Activated CD4-positive, CD25-positive, alpha-beta regulatory T cell (primary cell): ENCODE measurements at places on chromosomes 2 and 18.

- DNase-seq, result no peak
Measured at GRCh38 chr2:1997409-1997808, 253.1 kb upstream of the PXDN start.

- DNase-seq, result peak; percentile 3
Measured at GRCh38 chr18:63949068-63949737, at the start of gene HMSD. Gene HMSD, plus strand, starts transcription at chr18:63949301. Its CDS starts 4,155 bp downstream, at chr18:63953456.

- DNase-seq, result no peak
Measured at GRCh38 chr18:379681-380330, 112.0 kb upstream of the THOC1 start.

DNA sequence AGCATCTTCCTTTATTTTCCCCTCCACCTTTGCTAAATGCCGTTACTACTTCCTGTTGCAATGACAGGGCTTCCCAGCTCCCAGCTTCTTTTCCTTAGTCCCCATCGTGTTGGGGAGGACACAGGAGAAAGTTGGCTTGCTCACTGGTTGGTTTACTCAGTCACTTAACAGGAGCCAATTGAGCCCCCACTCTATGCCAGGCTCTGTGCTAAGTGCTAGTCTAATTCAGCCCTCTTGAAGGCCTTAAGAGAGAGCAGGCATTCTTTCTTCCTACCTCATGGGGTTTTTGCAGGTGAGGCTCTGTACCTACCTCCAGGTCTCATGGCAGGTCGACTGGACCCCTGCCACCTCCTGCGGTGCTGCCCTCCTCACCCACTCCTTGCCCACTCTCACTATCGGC is 20.1 kb downstream of the TANC1 start:
- DNase-seq, result no peak

DNA sequence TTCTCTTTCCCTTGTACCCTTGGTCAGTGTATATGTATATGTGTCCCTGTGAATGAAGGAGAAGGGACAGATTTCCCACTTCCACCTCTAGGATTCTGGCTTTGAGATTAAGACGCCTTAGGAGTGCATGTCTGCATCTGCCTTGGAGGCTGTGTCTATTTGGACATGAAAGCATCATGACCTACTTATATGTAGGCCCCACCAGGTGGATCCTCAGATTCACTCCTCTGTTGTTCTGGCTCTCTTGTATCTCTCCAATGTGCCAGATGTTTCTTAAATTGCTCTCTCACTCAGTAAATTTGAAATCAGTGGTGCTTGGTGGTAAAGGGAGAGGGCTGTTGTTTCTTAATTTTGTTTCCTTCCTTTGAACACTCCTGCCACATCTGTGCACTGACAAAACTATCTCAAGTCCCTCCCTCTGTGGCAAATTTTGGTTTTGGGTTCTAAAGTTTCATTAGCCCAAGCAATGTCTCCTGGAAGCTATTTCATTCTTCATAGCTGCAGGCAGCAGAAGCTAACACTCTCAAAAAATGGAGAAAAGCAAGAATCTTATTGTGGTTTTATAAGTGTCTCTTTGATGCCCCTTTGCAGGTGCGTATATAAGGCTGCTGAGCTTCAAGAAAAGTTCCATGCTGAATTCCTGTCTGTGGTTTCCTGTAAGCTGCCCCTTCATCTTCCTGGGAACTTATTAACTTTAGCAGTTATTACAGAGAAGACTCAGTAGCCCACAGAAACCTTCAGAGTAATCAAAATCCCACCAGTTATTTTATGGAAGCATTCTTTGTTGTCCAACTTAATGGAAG is 179.7 kb upstream of the SETBP1 start:
- DNase-seq, result no peak

DNA sequence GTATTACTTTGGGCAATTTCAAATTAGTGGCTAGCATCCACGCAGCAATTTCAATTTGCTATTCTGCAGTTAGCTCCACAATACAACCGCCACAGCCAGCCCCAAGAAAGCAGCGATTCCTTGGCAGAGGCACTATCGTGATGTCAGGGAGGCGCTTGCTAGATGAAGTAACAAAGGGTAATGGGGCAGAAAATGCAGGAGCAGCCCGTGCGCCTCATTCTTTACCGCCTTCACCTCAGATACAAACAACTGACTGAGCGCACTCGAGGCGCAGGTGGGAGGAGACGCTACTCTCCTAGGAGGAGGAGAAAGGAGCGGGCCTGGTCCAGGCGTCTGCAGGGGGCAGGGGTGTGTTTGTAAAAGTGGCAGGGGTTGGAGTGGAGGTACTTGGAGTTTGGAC is 76.9 kb upstream of the ASB18 start:
- no peak for DNase-seq

GRCh38 chr2:160703648-160704585 is 210.3 kb upstream of the RBMS1 start:
- no peak for DNase-seq

GRCh38 chr2:46114996-46115395 is 182.2 kb upstream of the EPAS1 start:
- DNase-seq, result no peak

DNA sequence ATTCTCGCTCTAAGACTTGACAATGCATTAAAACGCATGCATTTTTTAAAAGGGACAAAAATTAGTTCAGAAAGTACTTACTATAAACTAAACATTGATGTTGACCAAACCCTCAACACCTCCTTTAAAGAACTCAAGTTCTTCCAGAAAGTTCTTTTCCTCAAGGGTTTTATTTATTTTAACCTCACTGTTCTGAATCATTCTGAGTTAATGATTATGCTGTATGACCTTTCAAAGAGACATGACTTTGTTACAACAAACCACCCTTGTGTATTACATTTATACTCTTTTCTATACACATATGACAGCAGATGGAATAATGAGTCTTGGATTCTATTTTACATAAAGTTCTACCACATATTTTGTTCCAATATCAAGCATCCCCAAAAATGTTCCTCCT is 139.8 kb upstream of the CCDC150 start:
- DNase-seq, result no peak

DNA sequence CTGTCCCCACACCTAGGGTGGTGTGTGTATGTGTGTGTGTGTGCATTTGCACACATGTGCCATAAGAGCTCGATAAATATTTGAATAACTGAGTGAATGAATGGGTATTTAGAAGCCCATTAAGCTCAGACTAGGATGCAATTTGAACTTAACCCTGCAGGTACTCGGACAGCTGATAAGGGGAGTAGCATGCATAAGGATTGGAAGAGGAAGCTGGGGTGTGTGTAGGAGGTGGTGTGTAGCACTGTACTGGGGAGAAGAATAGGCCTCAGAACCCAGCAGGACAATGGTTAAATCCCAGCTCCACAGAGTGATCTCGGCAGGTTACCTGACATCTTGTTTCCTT is 1.8 kb upstream of the KCNF1 start:
- no peak for DNase-seq
